ENCODE measurements at places on chromosomes 1 and 21.

DNA sequence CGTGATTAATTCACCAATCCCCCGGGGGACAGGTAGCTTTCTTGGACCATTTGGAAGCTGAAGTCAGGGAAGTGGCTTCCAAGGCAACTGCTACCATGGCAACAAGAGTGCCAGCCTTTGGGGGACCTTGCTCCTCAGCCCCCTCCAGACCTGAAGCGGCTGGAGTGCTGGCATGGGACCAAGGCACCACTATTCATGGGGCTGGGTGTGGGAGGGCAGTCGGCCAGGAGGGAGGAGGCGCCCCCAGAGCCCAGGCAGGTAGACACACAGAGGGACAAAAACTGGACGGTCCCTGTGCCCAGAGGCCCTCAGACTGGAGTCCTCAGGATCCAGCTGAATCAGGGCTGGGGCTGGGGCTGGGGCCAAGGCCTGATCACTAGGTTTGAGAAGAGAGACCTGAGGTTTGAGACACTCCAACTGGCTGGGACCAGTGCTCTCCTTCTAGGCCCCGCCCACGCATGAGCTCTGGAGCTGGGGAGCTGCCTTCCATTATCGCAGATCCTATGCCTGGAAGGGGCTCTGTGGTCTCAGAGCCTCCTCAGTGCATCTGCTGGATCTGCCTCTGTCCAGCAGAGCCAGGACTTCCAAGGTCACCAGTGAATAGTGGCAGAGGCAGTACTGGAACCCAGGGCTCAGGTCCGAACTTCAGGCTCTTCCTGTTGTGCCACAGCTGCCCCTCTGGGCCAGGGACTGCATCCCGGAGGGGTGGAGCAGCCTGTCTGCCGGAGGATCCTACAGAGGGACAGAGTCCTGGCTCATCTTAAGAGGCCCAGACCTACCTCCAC is 3.3 kb upstream of the KNCN start:
- no peak for DNase-seq

DNA sequence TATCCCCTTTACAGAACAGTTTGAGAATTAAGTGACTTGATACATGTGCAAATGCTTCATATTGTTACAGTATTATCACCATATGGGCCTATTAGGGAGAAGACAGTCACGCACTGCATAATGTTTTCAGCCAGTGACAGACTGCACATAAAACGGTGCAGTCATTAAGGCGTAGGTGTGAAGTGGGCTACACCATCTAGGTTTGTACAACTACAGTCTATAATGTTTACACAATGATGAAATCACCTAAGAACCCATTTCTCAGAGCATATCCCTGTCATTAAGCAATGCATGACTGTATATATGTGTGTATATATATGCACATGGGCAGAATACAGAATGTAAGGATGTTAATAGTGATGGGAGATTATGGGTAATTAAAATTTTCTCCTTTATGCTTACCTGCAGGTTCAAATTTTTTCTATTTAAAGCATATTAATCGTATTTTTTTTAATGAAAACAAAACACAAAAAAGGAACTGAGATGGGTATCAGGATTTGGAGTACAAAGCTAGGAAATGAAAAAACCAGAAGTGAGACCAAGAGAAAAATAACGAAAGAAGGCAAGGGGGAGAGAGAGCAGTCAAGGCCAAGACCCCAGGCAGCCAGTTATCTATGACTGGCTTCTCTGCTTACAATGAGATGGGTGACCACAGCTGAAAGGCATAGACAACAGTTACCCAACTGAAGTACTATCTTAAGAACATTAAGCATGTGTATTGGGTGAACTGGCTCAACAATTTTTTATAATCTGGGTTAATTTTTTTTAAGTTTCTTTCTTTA is 122.9 kb upstream of the DAB1 start:
- DNase-seq, result no peak

DNA sequence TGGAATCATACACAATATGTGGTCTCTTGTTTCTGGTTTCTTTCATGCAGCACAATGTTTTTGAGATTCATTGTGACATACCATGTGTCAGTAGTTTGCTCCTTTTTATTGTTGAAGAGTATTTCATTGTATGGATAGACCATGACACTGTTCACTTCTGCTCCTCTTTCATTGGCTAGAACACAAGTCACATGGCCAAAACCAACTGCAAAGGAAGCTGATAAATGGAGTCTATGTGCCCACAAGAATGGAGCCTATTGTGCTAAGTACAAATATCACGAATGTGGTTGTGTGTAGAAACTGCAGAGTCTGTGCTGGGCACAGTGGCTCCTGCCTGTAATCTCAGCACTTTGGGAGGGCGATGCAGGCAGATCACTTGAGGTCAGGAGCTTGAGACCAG is 28.6 kb upstream of the FNBP1L start:
- DNase-seq, result no peak

GRCh38 chr21:45256021-45256911 is 31.4 kb downstream of the POFUT2 start:
- no peak for DNase-seq

DNA sequence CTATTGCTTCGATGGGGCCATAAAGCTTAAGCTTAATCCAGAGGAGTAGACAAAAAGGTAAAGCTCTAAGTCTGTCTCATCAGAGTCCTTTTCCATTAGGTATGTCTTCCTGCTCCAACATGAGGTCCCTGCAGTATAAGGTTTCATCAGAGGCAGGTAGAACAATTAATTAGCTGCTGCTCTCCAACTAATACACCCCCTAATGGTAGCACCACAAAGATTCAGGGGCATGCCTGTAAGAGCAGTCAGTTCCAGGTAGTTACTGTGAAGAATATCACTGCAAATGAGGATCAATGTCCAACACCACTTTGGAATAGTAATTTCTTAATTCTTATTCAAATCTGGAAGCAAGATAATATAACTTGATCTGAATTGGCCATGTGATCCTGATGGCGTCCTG is 160.3 kb upstream of the ESRRG start:
- DNase-seq, result no peak

GRCh38 chr1:95206514-95206913 is 27.5 kb upstream of the RWDD3 start:
- DNase-seq, result no peak

DNA sequence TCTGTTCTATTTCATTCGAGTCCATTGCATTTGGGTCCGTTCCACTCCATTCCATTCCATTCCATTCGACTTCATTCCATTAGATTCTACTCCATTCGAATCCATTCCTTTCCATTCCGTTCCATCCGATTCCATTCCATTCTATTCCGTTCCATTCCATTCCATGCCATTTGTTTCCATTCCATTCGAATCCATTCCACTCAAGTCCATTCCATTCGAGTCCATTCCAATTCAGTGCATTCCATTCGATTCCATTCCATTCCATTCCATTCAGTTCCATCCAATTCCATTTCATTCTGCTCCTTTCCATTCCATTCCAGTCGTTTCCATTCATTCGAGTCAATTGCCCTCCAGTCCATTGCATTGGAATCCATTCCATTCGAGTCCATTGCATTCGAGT is 2603.7 kb upstream of the TPTE start:
- no peak for DNase-seq

- DNase-seq, result no peak
These were observed 38.7 kb downstream of the RGS5 start for GRCh38 chr1:163163881-163164582.

GRCh38 chr1:210159211-210159610 is 73.4 kb upstream of the SERTAD4 start:
- no peak for DNase-seq

- DNase-seq, result no peak
These were observed 577.7 kb downstream of the MRPL39 start for GRCh38 chr21:25029580-25029979.

- DNase-seq, result no peak
These were observed 167.3 kb upstream of the COA6 start for GRCh38 chr1:234205966-234206365.

DNA sequence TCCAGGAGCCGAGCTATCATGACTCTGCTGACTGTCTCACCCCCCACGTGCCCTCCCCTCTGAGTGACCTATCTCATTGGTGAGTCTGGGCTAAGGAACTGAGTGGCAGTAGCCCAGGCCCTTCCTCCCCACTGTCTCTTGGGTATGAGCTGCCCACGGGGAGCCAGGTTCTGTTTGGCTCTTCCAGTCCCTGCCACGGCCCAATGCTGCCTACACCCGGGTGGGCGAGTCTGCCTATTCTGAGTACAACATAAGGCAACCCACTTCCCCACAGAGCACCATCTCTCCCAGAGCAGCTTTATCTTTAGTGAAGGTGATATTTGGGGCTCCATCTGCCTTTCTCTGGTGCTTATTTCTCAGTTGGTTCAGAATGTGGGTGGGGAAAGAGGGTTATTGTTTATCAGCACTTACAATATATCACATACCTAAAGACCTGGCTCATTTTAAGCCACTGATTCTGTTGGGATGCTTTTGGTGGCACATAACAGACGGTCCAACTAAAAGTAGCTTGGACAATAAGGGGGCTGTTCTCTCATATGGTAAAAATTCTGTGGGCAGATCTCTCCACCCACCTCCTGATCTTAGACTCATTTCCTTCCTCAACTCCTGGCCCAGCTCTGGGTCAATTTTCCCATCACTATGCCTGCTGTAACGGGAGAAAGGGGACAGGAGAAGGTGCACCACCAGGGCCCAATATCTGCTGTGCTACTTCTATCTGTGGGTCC is 27.7 kb upstream of the VWA5B1 start:
- no peak for DNase-seq

DNA sequence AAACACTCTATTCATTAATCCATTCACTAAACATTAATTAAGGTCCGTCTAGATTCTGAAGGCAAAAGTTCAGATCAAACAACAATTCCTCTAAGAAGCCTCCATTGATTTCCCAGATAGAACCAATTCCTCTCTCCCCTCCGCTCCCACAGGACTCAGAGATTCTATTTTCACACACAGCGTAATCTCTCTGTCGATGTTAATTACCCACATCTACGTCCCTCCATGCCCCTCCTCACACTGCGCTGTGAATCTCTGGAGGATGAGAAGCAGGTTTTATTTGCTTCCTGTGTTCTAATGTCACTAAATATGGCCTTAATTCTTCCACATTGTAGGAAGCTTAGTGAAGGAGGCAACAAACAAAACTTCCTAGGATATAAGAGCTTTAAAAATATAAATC is 306.7 kb downstream of the DSCAM start:
- DNase-seq, result no peak

GRCh38 chr1:170730014-170730413 is 66.1 kb downstream of the PRRX1 start:
- no peak for DNase-seq

GRCh38 chr1:184507165-184507564 is 120.3 kb downstream of the C1orf21 start:
- no peak for DNase-seq

DNA sequence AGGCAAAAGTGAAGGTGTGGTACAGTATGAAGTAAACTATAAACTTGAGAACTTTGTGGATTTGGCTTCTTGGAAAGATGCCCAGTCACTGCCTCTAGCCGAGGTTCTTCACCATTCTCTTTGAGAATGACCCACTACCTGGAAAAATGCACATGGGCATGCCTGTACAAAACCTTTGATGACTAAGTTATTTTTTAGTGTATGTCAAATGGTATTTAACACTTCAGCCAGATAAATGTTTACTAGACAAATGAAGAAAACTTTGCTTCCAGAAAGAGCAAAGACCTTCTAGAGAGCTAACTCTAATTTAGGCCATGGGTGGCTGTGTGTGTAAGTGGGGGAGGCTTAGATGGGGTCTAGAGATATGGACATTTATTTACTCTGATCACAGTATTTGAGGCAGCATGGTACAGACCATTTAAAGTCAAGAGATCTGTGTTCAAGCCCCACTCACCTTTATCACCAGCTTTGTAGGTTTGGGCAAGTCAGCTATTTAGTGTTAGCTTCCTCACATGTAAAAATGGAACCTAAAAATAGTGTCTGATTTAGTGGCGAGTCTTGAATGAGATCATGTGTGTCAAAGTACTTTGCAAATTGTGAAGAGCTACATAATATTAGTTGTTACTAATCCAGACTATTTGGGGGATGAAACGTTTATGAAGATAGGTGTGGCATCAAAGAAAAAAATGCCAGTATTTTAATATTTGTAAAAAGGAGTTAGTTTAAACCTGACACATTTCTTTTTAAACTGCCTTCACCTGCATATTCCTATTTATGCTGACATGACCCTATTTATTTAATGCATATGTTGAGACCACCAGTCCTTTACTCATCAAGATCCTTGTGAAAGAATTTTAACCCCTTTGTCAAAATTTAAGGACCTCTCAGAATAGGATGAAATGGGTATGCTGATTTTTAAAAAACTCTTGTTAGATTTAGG is 20.2 kb downstream of the NFYC start:
- no peak for DNase-seq

DNA sequence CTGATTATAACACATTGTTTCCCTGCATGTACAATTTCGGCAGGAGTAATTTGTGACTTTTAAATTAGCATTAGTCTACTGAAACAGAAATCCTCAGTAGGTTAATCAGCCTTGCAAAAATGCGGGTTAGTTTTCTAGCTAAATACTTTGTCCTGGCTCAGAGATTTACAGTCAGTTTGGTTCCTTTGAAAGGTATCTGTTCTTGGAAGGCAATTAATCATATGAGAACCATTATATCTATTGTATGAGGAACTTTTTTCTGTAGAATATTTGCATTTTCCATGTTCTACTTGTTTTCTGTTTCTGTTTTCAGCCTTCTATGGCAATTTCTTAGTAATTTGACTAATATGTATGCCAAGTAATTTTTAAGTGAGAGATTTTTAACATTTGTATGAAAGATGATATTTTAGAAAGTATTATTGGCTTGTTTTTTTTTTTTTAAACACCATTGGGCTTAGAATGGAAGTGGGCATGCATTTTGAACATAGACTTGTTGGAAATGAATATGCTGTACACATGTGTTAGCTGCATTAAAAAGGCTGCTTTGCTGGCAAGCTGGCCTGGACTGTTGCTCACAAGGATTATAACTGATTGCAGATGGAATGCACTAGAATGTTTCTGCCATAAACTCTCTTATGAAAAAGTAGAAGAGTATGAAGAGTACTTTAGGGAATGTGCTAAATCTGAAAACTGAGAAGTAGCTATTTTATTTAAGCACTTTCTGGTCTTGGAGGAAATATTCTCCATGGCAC is 26.2 kb downstream of the KIF1B start:
- peak; percentile 53 for DNase-seq

DNA sequence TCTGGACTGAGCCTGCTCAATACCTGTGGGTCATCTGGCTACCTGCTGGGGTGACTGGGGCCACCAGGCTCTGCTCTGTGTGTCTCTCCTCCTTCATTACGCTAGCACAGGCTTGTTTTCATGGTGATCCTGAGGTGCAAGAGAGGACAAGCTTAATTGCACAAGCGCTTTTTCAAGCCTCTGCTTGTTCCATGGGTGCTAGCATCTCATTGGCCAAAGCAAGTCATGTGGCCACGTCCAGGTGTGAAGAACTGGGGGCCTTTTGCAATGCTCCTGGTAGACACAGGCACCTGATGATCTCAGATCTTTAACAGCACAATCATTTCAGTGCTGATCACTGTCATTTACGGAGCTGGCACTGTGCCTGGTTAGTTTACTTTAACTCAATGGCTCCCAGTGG is 114.6 kb downstream of the KAZN start:
- no peak for DNase-seq

DNA sequence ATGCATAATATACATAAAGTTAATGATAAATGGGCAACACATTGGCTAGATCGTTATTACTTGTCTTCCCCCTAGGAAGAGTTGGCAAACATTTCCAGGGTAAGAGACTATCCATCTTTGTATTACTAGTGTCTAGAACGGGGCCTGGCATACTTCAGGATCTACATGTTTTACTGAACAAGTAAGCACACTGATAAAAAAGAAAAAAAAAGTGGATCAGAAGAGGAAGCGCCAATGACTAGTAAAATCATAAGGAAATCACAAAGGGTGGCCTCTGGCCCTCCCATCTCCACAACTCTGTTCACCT is 482 bp downstream of the TM2D1 start:
- DNase-seq, result no peak

Measured in right forelimb (tissue), 1 donor.